KBM-7 (cell line): ENCODE measurements at places on chromosomes 16 and 17.

GRCh38 chr16:55901566-55902217, 26.5 kb upstream of the CES5A start:
- no peak for DNase-seq

DNA sequence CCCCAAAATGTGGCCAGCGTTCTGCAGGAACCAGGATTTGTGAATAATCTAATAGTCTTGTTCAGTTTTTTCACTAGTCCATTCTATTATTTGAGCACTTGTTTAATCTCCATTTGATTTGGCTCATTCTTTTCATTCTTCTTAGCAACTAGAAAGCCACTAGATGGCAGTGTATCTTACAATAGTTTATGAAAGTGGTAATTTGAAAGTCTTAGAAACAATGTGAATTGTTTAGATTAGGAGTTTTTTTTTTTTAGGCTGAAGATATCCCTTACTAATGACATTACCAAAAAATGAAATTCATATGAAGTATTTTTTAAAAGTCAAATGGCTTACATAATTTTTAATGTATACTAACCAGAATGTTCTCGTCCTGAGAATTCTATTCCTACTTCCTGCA, 6.7 kb downstream of the ERI2 start:
- no peak for DNase-seq

- DNase-seq: no peak
Observed at GRCh38 chr16:50160495-50161164, 7.5 kb downstream of the TENT4B start.

GRCh38 chr16:31371619-31372484, 16.9 kb downstream of the ITGAX start:
- no peak for DNase-seq

GRCh38 chr16:2968368-2968737, 795 bp upstream of the PAQR4 start:
- DNase-seq: no peak

DNA sequence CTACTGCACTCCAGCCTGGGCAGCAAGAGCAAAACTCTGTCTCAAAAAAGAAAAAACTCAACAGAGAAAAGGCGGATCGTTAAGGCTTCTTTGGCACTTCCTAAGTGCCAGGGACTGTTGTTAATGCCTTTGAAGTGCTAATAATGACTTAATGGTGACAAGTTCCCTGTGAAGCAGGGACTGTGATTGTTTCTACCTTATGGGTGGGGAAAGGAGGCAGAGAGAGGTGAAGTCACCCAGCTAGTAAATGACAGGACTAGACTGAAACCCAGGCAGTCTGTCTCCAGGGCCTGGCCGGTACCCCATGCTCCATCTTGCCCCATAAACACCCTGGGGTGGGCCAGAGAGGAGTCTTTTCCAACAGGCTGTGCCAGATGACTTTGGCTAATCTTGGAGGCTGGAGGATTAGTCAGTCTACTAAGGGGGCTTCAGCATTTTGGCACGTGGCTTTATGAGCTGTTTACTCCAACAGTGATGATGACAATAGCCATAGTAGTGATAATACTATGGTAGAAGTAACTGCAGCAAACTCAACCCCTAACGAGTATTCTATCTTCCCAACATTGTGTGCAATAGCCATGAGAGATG, 26.9 kb downstream of the ABCC1 start:
- no peak for DNase-seq

GRCh38 chr16:86354641-86355513, 155.4 kb upstream of the FOXF1 start:
- DNase-seq: no peak

DNA sequence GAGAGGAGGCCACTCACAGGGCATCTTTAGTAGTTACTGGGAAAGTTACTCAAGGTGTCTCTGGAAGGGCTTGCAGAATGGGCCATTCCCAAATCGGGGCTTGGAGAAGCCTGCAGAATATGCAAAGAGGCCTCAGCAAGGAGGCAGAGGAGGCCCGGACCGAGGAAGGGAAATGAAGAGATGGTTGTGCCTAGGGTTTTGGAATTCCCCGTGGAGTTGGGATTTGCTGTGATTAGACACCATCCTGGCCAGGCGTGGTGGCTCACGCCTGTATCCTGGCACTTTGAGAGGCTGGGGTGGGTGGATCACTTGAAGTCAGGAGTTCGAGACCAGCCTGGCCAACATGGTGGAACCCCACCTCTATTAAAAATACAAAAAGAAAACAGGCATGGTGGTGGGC, 193.0 kb downstream of the IRF8 start:
- DNase-seq: no peak

- no peak for DNase-seq
Observed at GRCh38 chr17:39744075-39744835, 6.5 kb downstream of the GRB7 start.

DNA sequence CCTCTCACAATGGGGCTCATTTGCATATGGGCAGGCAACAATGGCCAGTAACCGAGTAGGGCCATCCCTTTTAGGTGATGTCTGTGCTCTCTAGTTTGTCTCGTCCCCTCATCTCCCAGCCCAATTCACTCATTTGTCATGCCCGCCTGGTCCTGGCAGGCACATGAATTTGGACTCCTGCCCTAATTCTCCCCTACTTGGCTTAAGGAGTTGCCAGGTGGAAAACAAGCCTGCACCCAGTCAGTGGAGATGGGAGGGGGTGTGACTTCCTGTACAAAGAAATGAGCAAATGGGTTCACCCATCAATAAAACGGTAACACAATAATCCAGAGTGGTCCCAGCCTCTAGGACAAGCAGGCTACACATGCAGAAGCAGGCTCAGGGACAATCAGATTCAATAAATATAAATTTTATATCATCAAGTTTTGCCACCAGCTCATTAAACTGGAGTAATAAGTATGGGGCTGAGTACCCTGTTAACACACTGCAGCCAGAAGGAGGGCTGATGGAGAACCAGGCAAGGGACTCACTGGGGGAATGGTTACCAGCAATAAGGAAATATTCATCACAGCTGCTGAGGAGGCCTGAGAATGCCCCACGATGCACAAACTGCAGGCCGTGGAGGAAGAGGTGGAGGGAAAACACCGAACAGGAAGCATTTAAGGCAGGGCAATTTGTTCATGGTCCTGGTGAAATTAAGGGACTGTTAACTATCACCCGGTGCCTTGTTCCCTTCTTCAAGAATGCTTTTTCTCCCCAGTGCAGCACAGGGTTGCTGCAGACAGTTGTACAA, 84.4 kb upstream of the GPRC5B start:
- DNase-seq: no peak

- no peak for DNase-seq
Observed at GRCh38 chr16:10541366-10541765, 39.0 kb downstream of the EMP2 start.

- DNase-seq: no peak
Observed at GRCh38 chr16:2036200-2036966, 9.7 kb downstream of the NHERF2 start.

DNA sequence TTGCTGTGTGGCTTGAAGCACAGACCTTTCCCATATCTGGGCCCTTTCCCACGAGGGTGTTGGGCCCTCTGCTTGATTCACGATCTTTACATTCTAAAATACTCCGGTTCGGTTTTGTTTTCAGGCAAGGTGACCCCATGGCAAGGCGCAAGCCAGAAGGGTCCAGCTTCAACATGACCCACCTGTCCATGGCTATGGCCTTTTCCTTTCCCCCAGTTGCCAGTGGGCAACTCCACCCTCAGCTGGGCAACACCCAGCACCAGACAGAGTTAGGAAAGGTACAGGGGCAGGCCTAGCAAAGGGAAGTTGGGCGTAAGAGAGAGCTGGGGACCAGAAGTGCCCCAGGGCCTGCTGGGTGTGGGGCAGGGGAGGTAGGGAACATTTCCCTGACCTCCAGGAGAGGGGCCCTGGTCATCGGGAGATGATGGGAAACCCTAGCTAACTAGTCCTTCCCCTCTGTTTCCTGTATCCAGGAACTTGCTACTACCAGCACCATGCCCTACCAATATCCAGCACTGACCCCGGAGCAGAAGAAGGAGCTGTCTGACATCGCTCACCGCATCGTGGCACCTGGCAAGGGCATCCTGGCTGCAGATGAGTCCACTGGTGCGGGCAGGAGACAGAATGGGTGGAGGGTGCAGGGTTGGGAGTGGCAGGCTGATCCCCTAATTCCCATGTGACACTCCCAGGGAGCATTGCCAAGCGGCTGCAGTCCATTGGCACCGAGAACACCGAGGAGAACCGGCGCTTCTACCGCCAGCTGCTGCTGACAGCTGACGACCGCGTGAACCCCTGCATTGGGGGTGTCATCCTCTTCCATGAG, 1.4 kb downstream of the ALDOA start:
- DNase-seq: no peak

DNA sequence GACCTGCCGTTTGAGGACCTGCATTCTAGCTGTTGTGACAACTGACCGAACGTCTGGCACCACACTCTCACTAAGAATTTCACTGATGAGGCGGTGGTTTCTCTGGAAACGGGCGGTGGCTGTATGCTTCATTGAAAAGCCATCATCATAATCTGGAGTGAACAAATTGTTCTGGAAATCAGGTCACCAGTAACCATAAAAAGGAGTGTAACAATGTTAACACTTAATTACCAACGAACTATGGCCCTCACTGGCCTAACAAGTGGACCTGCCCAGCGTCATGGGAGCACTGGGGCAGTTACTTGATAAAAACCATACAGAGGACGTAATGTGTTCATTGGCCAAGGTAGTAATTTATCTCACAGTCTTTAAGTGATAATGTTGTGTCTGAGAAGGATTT, 15.4 kb downstream of the SMARCE1 start:
- no peak for DNase-seq

- no peak for DNase-seq
Observed at GRCh38 chr17:16877099-16877498, 94.8 kb downstream of the TNFRSF13B start.

DNA sequence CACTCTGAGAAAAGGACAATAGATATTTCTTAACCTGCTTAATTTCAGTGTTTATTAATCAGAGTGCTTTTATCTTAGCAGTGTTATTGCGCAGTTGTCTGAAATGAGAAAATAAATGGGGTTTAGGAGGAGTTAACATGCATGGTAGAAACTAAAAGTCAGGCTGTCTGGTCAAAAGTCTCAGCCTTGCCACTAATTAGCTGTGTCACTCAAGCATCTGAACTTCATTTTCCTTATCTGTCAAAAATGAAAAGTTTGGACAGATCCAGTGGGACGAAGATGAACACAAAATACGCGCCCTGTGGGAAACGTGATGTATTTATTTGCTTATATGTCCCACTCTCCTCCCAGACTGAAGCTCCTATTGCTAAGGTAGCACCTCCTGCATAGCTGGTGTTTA, 6.3 kb upstream of the MEIOB start:
- DNase-seq: no peak

GRCh38 chr16:84117494-84117843, 727 bp upstream of the MBTPS1 start:
- DNase-seq: no peak

DNA sequence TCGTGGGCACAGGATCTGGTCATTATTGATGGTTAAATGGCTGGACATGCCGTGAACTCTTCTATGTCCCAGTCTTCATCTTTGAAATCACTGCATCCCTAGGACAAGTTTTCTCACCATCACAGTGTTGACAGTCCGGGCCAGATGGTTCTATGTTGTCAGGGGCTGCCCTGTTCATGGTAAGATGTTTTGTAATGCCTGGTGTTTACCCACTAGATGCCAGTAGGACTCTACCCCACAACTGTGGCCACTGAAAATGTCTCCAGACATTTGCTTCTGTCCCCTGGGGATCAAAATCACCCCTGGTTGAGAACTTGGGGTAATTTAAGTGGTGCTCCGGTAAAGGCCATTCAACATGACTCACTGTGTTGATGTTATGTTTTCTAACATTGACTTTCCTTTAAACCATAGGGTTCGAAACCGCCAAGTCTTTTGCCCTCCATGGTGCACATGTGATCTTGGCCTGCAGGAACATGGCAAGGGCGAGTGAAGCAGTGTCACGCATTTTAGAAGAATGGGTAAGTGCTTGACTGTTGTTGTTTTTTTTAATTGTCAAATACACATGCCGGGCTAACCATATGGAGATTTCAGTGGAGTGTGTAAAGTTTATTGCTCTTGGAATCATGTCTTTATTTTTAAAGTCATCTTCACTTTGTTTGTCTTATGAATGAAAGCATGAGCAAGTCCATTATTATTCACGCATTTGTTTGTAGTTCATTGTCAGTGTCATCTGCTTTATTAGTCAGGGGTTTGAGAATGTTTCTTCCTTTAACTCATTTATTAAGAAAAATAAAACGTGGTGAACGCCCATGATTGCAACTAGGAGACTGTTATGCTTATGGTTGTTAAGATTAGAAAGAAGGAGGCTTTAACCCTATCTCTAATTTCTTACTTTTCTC, 64.6 kb downstream of the WWOX start:
- no peak for DNase-seq

- no peak for DNase-seq
Observed at GRCh38 chr17:40580140-40580539, 14.9 kb upstream of the CCR7 start.

DNA sequence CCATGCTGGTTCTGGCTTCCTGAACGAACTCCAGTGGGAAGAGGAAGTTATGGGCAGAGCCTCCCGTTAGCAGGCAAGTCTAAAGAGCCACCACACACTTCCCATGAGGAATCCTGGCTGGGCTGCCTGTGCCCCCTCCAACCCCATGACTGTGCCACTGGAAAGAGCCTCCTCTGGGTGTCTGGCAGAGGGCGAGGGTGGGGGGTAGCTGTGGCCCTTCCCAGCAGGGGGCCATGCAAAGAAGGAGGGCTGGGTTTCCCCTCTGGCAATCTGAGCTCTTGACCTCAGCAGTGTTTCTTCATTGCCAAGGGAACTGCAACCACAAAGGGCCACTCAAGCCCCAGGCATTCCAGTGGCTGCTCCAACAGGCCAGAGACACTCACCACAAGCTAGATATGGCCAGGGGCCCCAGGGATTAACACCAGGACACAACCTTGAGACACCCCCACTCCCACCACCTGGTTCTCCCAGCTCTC, 1.7 kb upstream of the RRAD start:
- DNase-seq: peak; percentile 51

- DNase-seq: no peak
Observed at GRCh38 chr17:28634206-28634865, 10.6 kb downstream of the BLTP2 start.

DNA sequence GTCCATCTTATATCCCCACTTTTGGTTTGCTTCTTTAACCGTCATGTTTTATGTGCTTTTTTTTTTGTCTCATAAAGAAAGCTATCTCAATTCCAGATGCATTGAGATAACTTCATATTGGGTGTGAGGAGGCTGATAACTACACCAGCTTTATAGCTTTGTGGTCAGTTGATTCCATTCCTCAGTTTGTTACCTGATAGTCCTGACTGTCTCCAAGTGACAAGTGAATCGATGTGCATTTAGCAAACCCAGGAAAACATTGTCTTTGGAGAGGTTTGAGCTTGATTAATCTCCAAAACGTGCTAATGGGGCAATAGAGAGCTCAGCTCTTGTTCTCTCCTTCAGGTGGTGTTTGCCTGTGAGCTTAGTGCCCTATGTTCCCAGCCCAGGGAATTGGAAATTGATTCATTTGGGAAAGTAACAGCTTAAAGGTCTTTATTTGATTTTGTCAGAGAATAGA, 22.7 kb downstream of the HS3ST3B1 start:
- DNase-seq: no peak
